ENCODE measurements at places on chromosomes 5 and 9.

- DNase-seq: no peak
Measured at GRCh38 chr5:119078071-119078846, 7.4 kb downstream of the DMXL1 start.

GRCh38 chr5:181173027-181173419 is 25.6 kb downstream of the OR2V2 start:
- no peak for DNase-seq

GRCh38 chr9:93122721-93123221 is 11.3 kb downstream of the NINJ1 start:
- DNase-seq: no peak

GRCh38 chr5:152004095-152004494 is 79.4 kb upstream of the GLRA1 start:
- no peak for DNase-seq

- no peak for DNase-seq
Measured at GRCh38 chr9:114709636-114710035, 27.6 kb upstream of the TEX48 start.

GRCh38 chr5:14190194-14191164 is 47.3 kb downstream of the TRIO start:
- no peak for DNase-seq

DNA sequence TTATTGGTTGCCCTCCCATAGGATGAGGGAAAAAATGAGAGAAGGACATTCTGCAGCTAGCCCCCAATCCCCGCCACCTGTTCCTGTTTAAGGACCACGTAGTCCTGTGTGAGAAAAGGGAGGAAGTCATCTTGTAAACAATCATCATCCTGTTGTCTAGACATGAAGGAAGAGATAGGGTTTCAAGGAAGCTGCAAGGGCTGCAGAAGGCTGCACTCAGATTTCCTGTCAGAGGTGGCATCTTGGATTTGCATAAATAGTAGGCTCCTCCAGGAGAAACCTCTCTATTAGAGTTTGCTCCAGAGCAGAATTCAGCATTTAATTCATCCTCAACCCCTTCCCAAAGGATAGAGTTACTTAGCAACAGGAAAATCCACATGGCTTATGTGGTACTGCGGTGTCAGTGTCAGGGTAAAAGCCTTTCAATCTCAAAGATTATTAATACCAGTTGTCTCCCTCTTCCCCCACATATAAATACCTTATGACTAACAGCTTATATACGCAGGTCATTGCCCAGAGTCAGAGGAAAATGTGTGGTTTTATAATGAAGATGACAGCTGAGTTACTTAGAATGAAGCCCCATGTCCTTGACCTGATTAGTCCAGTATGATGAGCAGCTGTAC is 4.6 kb upstream of the DNAJC18 start:
- no peak for DNase-seq

- DNase-seq: no peak
Measured at GRCh38 chr5:78768781-78769380, 120.3 kb upstream of the LHFPL2 start.

GRCh38 chr9:135256581-135257354 is 169.3 kb downstream of the OLFM1 start:
- no peak for DNase-seq
